ENCODE measurements at places on chromosomes 16 and 17. TPM values are rescaled to one million over a fixed set of nuclear protein-coding genes. Genes with fewer than 3 reads are reported as not detected.

DNA sequence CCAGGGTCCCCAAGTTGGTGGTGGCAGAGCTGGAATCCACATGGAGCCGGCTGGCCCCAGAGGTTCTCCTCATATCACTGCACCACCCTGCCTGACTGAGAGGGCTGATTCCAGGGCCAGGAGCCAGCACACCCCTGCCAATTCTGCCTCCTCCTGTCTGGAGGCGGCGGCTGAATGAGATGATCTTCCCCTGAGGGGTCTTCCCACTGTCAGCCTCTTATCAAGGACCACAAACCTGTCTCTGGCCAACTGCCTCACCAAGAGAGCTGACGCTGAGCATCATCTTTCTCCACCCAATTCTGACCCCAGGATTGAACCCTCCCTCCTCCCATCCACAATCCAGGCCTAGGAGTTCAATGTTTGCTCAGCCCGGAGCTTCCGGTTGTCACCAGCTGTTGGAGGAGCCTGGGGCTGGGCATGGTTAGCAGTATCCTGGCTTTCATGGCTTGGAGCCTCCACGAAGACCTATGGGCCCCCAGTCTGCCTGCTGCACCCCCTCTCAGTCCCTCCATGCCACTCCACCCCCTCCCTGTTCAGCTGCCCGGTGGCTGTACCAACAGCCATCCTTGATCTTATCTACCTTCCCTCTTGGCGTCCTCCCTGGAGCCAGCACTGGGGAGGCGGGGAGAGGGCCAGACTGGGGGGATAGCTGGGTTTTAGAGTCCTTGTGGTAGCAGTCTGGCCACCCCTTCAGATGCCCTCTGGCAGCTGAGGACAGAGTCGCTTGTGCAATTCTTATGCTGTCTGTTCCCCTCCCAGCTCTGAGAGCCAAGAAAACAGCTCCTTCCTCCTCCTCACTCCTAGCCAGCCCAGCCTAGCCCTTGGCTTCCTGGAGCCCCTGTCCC, 25.6 kb downstream of the ABCC3 start:
- H3K27me3 ChIP-seq, result no peaks in the 10 kb centered on the region
- H3K27ac ChIP-seq, result peak overlapping the region; percentile 89
- H3K4me1 ChIP-seq, result peaks cover 37% of the 10 kb centered on the region
- H3K36me3 ChIP-seq, result no peaks in the 10 kb centered on the region
- DNase-seq, result peak; percentile 70

DNA sequence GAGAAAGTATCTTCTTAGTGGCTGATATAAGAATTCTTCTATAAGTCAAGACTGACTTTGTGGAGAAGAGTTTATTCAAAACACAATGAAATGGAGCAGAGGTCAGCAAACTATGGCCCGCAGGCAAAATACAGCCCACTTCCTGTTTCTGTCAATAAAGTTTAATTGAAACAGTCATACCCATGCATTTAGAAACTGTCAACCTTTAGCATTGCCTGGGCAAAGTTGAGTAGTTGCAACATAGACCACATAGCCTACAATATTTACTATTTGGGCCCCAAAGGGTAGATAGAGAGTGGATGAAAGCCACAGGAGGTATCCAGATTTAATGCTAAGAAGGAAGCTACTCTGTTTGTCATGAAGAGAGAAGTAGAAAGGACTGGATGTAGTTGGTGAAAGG, 38.0 kb downstream of the ACSM2B start:
- H3K36me3 ChIP-seq, result no peaks in the 10 kb centered on the region
- H3K4me1 ChIP-seq, result no peaks in the 10 kb centered on the region
- H3K27me3 ChIP-seq, result no peaks in the 10 kb centered on the region
- no peak for DNase-seq

GRCh38 chr17:7888184-7888920, at the start of gene CHD3:
Gene CHD3 (plus strand): TSS chr17:7888789. CDS start chr17:7889001, 212 bp downstream.
- peak within 1 kb of the TSS; percentile 96 for H3K27ac ChIP-seq
- H3K27me3 ChIP-seq, result no peaks in the 10 kb centered on the region
- H3K4me3 ChIP-seq, result peak within 1 kb of the TSS; percentile 94
- peak; percentile 71 for DNase-seq

- no peak for DNase-seq
- H3K36me3 ChIP-seq, result no peaks in the 10 kb centered on the region
- peak overlapping the region; percentile 76 for H3K27ac ChIP-seq
- H3K4me3 ChIP-seq, result peak overlapping the region; percentile 68
Observed at GRCh38 chr16:67169642-67170167, 633 bp upstream of the NOL3 start.

GRCh38 chr16:8972843-8973586, 9.3 kb upstream of the USP7 start:
- H3K36me3 ChIP-seq, result no peaks in the 10 kb centered on the region
- H3K27ac ChIP-seq, result no peak overlapping the region
- DNase-seq, result no peak
- H3K27me3 ChIP-seq, result no peaks in the 10 kb centered on the region
- no peaks in the 10 kb centered on the region for H3K4me1 ChIP-seq

DNA sequence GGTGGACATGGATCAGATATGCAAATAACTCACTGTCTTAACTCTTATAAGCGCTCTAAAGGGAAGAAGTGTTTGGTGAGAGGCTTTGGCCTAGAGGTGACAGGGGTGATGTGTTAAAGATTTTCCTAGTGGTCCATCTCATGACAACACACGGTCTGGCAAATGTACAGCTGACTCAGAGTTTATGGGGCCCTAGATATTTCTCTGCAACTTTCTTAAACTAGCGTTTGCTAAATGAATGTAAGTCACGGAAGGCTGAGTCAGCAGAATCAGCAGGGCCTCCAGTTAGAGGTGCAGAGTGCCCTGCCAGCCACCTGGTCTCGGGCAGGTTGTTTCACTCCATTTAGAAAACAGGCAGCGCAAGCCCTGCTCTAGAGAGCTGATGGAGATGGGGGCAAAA, 40.1 kb downstream of the CLEC16A start:
- H3K27me3 ChIP-seq, result no peaks in the 10 kb centered on the region
- H3K4me3 ChIP-seq, result no peak overlapping the region
- no peak overlapping the region for H3K27ac ChIP-seq
- peak; percentile 33 for DNase-seq
- no peaks in the 10 kb centered on the region for H3K4me1 ChIP-seq
- 0 out of 2 replicates have a peak, but pooled peaks cover 3% of the 10 kb centered on the region for H3K36me3 ChIP-seq

DNA sequence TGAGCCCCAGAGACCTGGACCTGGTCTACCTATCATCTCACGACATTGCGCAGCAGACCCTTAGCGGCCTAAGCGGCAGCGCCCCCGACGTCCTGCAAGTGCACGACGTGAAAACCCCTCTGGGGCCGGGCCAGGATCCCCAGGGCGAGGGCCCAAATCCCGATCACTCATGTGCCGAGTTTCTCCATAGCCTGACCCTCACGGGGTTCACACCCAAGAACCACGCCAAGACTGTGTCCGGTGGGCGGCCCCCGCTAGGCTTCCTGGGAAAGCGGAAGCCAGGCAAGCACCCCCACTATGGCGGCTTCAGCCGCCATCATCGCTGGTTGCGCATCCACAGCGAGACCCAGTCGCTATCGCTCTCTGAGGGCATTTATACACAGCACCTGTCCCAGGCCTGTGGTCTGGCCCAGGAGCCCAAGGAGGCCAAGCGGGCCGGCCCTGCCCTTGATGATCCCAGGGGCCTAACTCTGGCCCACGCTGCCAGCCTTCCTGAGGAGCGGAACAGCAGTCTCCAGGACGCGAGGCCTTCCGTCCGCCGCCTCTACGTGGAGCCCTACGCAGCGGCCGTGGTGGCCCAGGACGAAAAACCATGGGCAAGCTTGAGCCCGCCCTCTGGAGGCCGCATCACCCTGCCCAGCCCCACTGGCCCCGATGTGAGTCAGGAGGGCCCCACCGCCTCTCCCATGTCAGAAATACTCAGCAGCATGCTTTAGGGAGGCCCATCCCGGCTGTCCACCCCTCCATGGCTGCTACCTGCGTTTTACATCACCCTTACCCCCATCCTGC, 82.8 kb upstream of the NOG start:
- DNase-seq, result no peak
- peaks cover 53% of the 10 kb centered on the region for H3K27me3 ChIP-seq
- no peaks in the 10 kb centered on the region for H3K36me3 ChIP-seq

- no peak overlapping the region for H3K4me3 ChIP-seq
- H3K27ac ChIP-seq, result no peak overlapping the region
- no peak for DNase-seq
- no peaks in the 10 kb centered on the region for H3K36me3 ChIP-seq
- no peaks in the 10 kb centered on the region for H3K27me3 ChIP-seq
Observed at GRCh38 chr16:364595-365491, 5.5 kb downstream of the MRPL28 start.

- H3K27me3 ChIP-seq, result no peaks in the 10 kb centered on the region
- no peaks in the 10 kb centered on the region for H3K36me3 ChIP-seq
Observed at GRCh38 chr17:32946375-32947135, 18.6 kb downstream of the TMEM98 start.

GRCh38 chr17:64022611-64023063, 2.2 kb upstream of the ICAM2 start:
- no peaks in the 10 kb centered on the region for H3K27me3 ChIP-seq
- H3K4me3 ChIP-seq, result no peak overlapping the region
- H3K36me3 ChIP-seq, result no peaks in the 10 kb centered on the region
- DNase-seq, result no peak
- peaks cover 4% of the 10 kb centered on the region for H3K4me1 ChIP-seq

DNA sequence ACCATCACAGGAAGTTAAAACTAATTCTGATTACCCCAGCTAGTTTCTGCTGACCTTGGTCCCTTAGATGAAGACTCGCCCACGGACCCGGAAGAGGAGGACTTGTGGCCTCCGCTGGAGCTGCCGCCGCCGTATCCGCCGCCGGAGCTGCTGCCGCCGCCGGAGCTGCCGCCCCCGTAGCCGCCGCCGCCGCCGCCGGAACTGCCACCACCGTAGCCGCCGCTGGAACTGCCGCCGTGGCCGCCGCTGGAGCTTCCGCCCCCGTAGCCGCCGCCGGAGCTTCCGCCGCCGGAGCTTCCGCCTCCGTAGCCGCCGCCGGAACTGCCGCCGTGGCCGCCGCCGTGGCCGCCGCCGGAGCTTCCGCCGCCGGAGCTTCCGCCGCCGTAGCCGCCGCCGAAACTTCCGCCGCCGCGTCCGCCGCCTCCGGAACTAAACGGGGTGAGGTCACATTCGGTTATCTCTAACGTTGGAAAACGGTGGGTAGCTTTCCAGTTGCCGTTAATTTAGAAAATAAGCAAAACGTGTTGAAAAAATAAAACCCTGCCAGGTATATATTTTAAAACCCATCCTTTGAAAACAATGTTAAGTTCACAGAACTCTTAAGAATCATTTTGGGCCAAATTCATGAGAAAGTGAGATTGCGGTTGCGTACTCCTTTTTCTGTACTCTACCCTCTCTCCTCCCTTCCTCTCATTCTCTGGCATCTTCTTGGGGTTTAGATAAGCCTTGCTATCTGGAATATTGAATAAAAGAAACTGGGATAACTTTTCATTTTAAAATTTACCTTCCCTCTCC, 3.5 kb downstream of the KRT10 start:
- no peaks in the 10 kb centered on the region for H3K36me3 ChIP-seq
- peaks cover 17% of the 10 kb centered on the region for H3K4me1 ChIP-seq
- H3K27me3 ChIP-seq, result no peaks in the 10 kb centered on the region
- peak; percentile 63 for DNase-seq
- peak overlapping the region; percentile 96 for H3K4me3 ChIP-seq
- H3K27ac ChIP-seq, result peak overlapping the region; percentile 71

GRCh38 chr17:43759836-43760235, 1.2 kb upstream of the SOST start:
- H3K36me3 ChIP-seq, result no peaks in the 10 kb centered on the region
- peak; percentile 72 for DNase-seq
- no peak overlapping the region for H3K4me3 ChIP-seq
- H3K27ac ChIP-seq, result no peak overlapping the region
- no peaks in the 10 kb centered on the region for H3K27me3 ChIP-seq

- peak within 1 kb of the TSS; percentile 53 for H3K27ac ChIP-seq
- peak; percentile 90 for DNase-seq
- peaks cover 17% of the 10 kb centered on the region for H3K4me1 ChIP-seq
Observed at GRCh38 chr17:64448665-64449512, at the start of gene MILR1. Gene MILR1 (plus strand): TSS chr17:64449115. CDS start chr17:64449169, 54 bp downstream.

- no peak overlapping the region for H3K27ac ChIP-seq
- DNase-seq, result no peak
- no peaks in the 10 kb centered on the region for H3K36me3 ChIP-seq
Observed at GRCh38 chr16:77868478-77868877, 80.1 kb downstream of the VAT1L start.

GRCh38 chr17:64326420-64327054, 63.5 kb upstream of the TEX2 start:
- peaks cover 50% of the 10 kb centered on the region for H3K4me1 ChIP-seq
- H3K36me3 ChIP-seq, result 0 out of 2 replicates have a peak, but pooled peaks cover 3% of the 10 kb centered on the region
- no peaks in the 10 kb centered on the region for H3K27me3 ChIP-seq
- DNase-seq, result peak; percentile 98

GRCh38 chr16:86073103-86073625, 174.2 kb downstream of the IRF8 start:
- no peaks in the 10 kb centered on the region for H3K4me1 ChIP-seq
- no peak overlapping the region for H3K27ac ChIP-seq
- H3K27me3 ChIP-seq, result peaks cover 12% of the 10 kb centered on the region
- no peak for DNase-seq
- H3K4me3 ChIP-seq, result no peak overlapping the region
- no peaks in the 10 kb centered on the region for H3K36me3 ChIP-seq

DNA sequence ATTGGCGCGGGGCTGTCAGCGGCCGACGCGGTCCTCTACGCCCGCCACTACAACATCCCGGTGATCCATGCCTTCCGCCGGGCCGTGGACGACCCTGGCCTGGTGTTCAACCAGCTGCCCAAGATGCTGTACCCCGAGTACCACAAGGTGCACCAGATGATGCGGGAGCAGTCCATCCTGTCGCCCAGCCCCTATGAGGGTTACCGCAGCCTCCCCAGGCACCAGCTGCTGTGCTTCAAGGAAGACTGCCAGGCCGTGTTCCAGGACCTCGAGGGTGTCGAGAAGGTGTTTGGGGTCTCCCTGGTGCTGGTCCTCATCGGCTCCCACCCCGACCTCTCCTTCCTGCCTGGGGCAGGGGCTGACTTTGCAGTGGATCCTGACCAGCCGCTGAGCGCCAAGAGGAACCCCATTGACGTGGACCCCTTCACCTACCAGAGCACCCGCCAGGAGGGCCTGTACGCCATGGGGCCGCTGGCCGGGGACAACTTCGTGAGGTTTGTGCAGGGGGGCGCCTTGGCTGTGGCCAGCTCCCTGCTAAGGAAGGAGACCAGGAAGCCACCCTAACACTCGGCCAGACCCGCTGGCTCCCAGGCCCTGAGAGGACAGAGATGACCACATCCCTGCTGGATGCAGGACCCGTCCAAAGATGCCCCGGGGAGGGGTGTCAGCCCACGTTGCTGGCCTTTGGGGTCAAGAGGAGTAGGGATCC, 2.4 kb upstream of the NECAB2 start:
- no peaks in the 10 kb centered on the region for H3K36me3 ChIP-seq
- no peaks in the 10 kb centered on the region for H3K4me1 ChIP-seq
- no peaks in the 10 kb centered on the region for H3K27me3 ChIP-seq
- no peak for DNase-seq
- no peak overlapping the region for H3K27ac ChIP-seq

- H3K27me3 ChIP-seq, result no peaks in the 10 kb centered on the region
- no peaks in the 10 kb centered on the region for H3K4me1 ChIP-seq
- H3K27ac ChIP-seq, result no peak overlapping the region
- DNase-seq, result no peak
Observed at GRCh38 chr16:60816461-60816860, 1219.8 kb downstream of the CDH8 start.

CTRB1 gene
- not detected for total RNA-seq

KCNJ12 gene
- total RNA-seq, result 10.0 TPM

TRPV3 gene
- total RNA-seq, result 3.6 TPM

SLC38A8 gene
- total RNA-seq, result not detected

LPO gene
- not detected for total RNA-seq

TTYH2 gene
- 21.0 TPM for total RNA-seq

ITGB3 gene
- total RNA-seq, result 0.36 TPM

C17orf67 gene
- total RNA-seq, result 2.3 TPM

ZNF287 gene
- 20.6 TPM for total RNA-seq

NT5C3B gene
- 78.8 TPM for total RNA-seq

ATP2C2 gene
- 26.0 TPM for total RNA-seq

MAP2K6 gene
- total RNA-seq, result 8.4 TPM

PLLP gene
- total RNA-seq, result 1.6 TPM
